ENCODE measurements at places on chromosomes 12 and 14.

DNA sequence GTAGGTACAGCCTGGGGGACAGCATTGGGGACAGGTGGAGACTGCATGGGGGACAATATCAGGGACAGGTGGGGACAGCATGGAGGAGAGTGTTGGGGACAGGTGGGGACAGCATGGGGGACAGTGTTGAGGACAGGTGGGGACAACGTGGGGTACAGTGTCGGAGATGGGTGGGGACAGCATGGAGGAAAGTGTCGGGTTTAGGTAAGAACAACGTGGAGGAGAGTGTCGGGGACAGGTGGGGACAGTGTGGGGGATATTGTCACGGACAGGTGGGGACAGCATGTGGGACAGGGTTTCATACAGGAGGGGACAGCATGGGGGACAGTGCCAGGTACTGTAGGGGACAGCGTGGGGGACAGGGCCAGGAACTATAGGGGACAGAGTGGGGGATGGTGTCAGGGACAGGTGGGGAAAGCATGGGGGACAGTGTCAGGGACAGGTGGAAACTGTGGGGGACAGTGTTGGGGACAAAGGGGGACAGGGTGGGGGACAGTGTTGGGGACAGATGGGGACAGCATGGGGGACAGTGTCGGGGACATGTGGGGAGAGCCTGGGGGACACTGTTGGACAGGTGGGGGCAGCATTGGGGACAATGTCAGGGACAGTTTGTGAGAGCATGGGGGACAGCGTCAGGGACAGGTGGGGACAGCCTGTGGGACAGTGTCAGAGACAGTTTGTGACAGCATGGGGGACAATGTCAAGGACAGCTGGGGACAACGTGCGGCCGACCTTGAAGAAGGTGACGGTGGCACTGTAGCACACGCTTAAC lies 213.1 kb downstream of the TMEM121 start:
- no peak for DNase-seq

DNA sequence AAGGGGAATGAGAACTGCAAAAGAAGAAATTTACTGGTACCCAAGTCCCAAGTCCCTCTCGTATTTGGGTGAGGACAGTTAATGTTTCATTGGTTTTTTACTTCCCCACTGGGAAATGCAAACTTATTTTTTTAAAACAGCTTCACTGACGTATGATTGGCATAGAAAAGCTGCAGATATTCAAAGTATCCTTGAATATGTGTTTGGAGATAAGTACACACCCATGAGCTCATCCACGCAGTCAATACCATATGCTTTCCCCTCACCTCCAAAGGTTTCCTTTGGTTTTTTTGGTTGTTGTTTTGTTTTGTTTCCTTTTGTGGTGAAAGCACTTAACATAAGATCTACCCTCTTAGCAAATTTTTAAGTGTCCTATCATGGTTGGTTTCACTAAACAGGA lies 13.1 kb downstream of the TCTN2 start:
- no peak for DNase-seq

DNA sequence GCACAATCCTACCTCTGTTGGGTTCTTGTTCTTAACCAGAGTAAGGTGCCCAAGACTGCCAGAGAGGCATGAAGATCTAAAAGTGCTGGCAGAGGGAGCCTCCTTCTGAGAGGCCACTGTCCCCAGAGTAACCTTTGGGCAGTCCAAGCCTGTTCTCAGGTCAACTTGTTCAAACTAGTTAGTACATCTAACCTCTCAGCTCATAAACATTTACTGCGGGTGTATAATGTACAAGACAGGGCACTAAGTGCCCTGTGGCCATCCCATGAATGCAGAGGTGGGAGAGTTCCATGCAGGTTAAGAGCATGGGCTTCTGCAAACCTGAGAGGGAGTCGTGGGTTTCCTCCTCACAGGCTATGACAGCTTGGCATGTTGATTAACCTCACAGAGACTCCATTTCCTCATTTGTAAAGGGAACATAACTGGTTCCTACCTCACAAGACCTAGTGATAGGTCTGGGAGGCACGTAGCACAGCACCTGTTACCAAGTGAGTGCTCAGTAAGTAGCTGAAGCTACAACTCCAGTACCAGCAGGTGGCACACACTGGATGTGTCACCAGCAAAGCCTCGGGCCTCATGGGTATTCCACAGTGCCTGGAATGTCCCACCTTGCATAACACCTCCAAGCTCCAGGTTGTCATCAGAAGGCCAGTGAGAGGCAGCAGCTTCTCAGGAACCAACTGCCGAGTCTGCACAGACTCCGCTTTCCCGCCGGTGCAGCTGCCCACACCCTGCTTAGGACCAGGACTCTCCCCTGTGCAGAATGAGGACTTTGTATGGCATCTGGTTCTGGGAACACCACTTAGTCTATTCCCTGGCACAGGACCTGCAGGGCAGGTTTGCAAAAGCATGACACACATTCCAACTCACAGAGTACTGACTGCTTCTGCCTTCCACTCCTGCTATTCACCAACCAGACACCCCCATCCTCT lies 4.4 kb downstream of the VDR start:
- peak; percentile 29 for DNase-seq

- no peak for DNase-seq
Observed at GRCh38 chr14:83624541-83624940, 1905.4 kb upstream of the FLRT2 start.

DNA sequence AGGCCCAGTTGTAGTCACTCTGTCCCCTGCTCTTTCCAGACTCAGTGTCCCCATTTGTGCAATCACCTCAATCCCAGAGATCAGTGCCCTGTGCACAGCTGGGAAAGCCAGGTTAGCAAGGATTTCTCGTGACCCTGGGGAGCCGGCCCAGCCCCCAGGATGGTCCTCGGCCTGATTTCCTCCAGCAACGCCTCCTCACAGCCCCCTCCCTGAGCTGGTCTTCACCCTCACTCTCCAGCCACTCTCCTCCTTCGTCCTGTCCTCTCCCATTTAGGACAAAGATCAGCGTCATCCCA lies 194.8 kb upstream of the C14orf180 start:
- no peak for DNase-seq

DNA sequence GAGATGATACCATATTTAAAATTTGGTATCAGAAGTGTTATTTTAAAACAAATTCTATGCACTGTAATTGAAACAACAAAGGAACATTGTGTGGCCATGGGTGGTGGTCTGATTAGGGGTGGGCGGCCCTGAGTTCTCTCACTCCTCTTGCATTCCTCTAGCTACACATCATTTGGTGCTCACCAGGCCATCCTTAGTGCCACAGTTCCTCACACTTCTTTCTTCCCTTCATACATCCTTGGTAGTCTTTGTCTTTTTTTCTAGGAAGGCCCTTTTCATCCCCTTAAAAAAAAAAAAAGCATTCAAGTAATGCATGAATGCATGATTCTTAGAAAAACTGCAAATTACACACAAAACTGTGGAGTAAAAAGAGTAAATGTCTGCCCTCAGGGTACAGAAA lies 2.4 kb upstream of the MANSC4 start:
- DNase-seq = no peak

DNA sequence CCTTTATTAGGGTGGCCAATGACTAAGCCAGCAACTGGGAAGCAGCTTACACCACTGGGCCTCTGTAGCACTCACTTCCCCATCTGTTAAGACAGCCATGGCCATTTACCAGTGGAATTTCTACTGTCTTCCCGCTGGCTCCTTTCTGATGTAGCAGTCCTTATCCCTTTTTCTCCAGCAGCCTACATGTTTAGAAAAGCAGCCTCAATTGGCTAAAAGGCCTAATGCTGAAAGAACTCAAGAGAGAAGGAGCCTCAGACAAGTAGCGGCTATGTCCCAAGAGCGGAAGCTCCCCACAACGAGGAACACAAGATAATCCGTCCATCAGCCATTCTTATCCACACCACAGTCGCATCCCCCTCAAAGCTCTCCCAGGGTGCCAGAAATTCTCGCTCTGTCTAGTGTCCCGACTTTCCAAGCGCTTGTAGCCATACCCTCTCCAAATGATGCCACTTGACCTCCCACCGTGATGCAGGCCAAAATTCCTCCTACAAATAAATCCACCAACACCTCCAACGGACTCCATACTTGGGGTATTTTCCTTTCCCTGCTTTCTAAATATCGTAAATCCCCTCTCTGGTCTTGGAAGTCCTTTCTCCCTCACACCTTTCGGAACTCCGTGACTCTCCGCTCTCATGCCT lies 624 bp downstream of the M6PR start:
- DNase-seq = no peak

- DNase-seq = no peak
Observed at GRCh38 chr12:52581066-52581465, 7.4 kb upstream of the KRT74 start.

DNA sequence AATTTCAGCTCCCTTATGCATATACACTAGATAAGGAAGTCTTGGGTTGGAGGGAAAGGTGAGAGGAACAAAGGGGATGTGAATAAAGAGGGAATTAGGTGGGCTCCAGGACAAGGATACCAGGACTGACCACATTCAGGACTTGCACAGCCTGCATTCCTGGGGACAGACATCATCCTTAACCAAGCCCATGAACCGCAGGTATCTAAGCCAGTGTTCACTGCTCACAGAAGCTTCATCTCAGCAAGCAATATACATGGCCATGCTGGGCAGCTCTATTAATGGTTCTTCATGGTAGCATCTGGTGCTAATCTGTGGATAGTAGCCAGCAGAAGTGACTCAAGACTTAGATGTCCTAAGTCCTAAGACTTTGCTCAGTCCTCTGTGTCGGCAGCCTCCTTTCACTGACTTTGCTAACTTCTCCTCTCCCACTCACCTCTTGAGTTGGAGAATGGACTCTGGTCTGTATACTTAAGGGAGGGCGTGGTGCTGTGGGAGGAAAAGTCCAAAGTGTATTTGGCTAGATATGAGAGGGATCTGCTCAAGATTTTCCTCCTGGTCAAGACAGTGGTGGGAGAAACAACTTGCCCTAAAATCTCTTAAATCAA lies 136.1 kb downstream of the ASCL1 start:
- DNase-seq = no peak

- DNase-seq = no peak
Observed at GRCh38 chr14:96166461-96167223, 38.0 kb upstream of the BDKRB2 start.

DNA sequence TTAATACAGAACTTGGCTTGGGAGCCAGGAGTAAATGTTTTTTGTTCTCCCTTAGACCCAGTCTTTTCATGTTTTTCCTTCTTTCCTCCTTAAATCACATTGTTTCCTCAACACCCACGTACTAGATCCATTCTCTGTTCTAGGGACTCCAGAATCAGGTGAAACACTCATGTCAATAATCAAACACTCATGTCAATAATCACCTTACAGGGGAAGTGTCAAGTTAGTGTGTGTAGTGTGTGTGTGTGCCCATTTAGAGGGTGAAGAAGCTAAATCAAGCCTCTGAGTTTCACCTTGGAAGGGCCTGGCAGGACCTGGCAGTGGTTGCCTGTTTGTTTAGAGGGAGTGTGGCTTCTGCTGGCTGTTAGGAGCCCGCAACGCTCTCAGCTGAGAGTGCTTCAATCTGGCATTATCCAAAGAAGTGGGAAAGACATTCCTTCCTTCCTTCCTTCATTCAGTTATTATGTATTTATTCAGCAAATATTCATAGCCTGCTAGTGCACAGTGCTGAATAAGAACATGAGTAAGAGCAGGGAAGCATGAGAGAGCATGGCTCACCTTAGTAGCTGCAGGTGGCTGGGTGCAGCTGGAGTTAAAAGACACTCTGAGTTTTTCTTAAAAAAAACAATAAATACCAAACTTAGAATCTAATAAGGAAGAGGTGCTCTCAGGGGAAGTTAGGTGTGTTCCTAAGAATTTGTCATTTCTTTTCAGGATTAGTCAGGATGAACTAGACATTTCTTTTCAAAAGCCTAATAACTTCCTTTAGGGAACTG lies 17.6 kb upstream of the EID3 start:
- no peak for DNase-seq

DNA sequence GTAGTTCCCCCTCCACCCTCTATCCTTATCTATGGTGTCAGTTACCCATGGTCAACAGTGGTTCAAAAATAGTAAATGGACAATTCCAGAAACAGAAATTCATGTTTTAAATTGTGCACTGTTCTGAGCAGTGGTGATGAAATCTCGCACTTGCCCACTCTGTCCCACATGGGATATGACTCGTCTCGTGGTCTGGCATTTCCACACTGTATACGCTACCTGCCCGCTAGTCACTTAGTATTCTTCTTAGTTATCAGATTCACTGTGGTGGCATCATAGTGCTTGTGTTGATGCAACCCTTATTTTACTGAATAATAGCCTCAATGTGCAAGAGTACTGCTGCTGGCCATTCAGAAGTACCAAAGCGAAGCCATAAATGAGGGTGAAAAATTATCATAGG lies 507.0 kb downstream of the SNAPC1 start:
- DNase-seq = no peak

DNA sequence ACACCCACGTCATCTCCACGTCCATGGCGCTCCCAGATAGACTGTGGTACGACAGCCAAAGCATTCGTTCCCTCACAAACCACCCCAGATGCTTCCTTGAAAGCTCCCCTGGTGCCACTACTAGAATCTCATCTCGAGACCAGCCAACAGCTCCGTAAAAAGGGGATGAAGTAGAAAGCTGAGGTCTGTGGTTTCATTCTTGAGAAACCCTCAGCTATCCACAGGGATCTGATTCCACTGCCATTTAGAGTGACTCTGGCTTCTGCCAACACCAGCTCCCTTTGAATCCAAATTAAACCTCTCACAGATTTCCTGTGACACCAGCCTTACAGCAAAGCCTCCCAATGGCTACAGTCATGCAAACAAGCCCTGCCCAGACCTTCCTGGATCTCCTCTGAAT lies 18.5 kb upstream of the FOXN3 start:
- DNase-seq = no peak

GRCh38 chr14:36506732-36507614 lies 13.1 kb downstream of the NKX2-1 start:
- DNase-seq = no peak

- DNase-seq = no peak
Observed at GRCh38 chr12:105233041-105233905, 2.7 kb downstream of the APPL2 start.

GRCh38 chr12:113142173-113142885 lies 6.8 kb upstream of the RASAL1 start:
- DNase-seq = no peak

- DNase-seq = no peak
Observed at GRCh38 chr12:25242981-25243679, 7.6 kb downstream of the KRAS start.

GRCh38 chr14:86038387-86039042 lies 508.6 kb downstream of the FLRT2 start:
- DNase-seq = no peak

DNA sequence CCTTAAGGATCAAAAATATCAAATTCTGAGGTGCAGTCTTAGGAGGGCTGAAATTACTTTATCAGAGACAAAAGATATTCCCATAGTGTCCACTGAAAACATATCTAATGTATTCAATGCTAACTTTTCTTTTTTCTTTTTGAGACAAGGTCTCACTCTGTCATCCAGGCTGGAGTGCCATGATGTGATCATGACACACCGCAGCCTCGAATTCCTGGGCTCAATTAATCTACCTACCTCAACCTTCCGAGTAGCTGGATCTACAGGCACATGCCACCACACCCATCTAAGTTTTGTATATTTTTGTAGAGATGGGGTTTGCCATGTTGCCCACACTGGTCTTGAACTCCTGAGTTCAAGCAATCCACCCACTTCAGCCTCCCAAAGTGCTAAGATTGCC lies 68.3 kb downstream of the ZC3H14 start:
- DNase-seq = no peak

GRCh38 chr14:29752221-29752923 lies 175.3 kb downstream of the PRKD1 start:
- DNase-seq = no peak
